ENCODE measurements at places on chromosomes 3 and 15. TPM values are rescaled to one million over a fixed set of nuclear protein-coding genes. Genes with fewer than 3 reads are reported as not detected.

SLITRK3 gene
- not detected for total RNA-seq

DNA sequence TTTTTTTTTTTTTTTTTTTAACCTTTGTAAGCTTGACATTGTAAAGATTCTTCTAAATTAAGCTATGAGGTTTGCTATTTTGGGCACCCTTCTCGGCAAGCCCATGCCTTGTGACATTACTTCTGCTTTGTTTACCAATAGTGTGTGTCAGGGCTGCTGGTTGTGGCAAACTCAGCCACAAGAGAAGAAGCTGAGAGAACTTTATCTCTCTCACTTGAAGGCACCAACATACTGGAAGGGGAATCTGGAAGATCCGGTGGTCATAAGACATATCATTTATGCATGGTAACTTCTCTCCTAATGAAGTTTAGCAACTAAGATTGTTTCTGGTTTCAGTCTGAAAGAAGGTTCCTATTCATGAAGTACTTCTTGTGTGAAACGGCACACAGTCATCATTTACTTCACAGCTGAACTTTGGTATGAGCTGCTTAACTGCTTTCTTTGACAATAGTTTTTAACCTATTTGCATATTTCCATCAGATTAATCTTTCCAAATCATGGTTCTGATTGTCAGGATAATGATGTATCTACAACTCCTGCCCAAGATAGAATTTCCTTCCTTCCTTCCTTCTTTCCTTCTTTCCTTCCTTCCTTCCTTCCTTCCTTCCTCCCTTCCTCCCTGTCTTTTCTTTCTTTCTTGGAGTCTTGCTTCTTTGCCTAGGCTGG, 189.3 kb downstream of the NFKBIZ start:
- DNase-seq: no peak

- no peak for DNase-seq
These were observed 34.2 kb downstream of the BDH1 start for GRCh38 chr3:197521277-197522182.

ANKUB1 gene
- not detected for total RNA-seq

- no peak for DNase-seq
These were observed 187.7 kb downstream of the SATB1 start for GRCh38 chr3:18237251-18238005.

GRCh38 chr3:72034986-72035385, 250.0 kb upstream of the PROK2 start:
- no peak for DNase-seq

SEMA6D gene
- 10.6 TPM for total RNA-seq

DNA sequence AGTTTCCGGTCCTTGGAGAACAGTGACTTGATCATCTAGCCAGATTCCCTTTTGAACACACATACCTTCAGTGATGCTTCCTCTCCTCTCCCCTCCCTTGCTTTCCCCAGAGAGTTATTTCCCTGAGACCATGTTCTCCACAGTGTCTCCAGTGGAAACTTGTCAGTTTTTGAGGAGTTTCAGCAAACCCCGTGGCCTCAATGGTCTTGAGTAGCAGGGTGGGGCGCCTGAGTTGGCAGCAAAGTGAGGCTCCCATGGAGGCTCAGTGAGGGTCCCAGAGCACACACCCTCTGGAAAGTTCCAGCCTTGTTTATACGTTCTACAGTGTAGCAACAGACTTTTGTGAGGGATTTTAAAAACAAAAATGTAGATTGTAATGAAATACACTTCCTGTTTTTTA, 135.1 kb downstream of the LRRC28 start:
- DNase-seq: no peak

DNA sequence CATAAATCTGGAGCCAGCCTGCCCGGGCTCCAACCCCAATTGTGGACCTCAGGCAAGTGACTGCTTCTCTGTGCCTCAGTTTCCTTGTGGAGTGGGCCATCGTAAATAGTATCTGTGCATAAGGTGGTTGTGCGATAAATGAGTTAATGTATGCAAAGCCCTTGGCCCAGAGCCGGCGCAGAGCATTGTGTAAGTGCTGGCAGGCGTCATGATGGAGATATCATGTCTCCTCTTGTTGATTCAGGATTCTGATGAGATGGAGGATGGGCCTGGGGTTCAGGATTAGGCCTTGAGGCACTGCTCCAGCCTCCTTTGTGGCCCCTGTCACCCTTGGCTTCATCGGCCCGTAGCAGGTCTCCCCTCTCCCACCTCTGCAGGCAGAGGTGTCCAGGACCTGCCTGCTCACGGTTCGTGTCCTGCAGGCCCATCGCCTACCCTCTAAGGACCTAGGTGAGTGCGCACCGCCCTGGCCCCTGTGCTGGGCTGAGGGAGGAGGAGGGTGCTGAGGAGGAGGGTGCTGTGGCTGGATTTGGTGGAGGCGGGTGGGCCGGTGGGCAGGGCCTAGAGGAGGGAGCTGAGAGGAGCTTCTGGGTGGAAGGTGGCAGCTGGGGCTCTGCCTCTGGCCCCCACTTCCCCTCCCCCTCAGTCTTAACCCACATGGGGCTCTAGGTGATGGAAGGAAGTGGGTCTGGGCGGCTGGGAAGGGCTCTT, 1.3 kb downstream of the PLA2G4B start:
- DNase-seq: no peak

- no peak for DNase-seq
These were observed 3.1 kb downstream of the CMC1 start for GRCh38 chr3:28244491-28244890.

DNA sequence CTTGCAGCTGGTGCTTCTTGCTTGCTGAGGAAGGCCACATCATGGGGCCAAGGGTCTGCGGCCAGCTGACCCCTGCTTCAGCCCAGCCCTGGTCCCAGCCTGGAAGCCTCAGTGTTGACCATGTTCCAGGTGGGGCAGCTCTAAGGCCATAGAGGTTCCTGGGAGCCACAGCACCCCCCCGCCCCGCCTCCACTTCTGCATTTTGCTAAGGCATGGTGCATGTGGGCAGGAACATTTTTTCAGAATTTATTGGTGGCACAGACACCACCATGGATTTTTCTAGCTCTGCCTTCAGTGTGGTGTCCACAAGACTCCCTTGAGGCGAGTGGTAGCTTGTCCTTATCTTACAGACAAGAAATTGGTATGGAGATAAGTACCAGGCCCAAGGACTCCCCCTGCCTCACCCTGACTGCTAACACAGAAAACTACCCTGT, 1.9 kb upstream of the CHST14 start:
- DNase-seq: no peak

DNA sequence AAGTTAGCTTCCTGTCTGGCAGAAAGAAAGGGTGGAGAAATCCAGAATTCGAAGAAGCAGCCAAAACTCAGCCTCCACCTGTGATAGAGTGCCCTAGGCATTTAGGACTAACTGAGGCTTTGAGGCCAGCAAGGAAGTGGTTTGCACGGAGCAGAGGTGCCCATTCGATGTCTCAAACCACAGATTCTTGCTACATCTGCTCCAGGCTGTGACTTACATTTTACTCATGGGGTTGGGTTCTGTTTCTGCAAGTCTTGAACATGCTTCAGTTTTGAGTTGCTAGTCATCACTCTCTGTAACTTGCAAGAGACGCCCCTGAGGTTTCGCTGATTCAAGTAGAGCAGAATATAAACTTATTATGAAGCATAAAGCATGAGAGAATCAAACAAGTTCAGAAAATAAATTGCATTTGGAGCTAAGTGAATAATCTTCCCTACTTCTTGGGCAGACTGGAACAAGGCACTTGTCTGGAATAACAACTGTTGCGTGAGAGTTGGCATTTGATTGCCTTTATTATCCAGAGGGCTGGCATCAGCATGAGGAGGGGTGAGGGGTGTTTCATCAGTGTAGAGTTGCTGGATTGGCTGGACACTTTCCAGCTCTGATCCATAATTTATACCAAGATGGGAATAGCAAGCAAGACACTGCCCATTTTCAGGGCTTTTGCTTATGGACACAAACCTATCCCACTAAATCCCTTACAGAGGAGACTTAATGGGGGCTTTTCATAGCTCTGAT, 256.5 kb downstream of the AGBL1 start:
- DNase-seq: no peak

DNA sequence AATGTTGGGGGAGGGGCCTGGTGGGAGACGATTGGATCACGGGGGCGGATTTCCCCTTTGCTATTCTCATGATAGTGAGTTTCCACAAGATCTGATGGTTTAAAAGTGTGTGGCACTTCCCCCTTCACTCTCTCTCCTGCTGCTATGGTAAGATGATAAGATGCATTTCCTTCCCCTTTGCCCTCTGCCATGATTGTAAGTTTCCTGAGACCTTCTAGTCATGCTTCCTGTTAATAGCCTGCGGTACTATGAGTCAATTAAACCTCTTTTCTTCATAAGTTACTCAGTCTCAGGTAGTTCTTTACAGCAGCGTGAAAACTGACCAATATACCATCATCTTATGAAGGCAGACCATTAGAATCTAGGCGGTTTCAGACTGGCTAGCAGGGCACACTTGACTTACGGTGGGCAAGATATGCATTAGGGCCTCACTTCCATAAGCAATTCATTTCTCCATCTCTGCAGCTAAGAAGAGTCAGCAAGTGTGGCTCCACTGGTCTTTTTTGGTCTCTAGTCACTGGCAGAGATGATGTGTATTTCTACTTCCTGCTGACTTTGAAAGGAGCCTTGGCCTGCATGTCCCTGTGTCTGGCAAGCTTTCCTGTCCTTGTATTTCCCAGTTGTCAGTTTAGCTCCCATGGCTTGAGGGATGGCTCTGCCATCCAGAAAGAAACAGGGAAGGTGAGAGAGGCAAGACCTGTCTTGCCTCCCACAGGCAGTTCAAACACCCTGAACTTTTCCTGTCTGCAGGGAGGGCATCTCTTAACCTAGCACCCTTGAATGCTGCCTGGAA, 109.0 kb upstream of the ADAMTS9 start:
- no peak for DNase-seq

- no peak for DNase-seq
These were observed 7.3 kb upstream of the BCL2A1 start for GRCh38 chr15:79978260-79978654.

GP9 gene
- total RNA-seq: not detected

SCAMP2 gene
- 60.0 TPM for total RNA-seq
